ENCODE measurements at places on chromosomes 12 and 14.

GRCh38 chr12:113120670-113121370, 14.7 kb downstream of the RASAL1 start:
- no peak for DNase-seq

DNA sequence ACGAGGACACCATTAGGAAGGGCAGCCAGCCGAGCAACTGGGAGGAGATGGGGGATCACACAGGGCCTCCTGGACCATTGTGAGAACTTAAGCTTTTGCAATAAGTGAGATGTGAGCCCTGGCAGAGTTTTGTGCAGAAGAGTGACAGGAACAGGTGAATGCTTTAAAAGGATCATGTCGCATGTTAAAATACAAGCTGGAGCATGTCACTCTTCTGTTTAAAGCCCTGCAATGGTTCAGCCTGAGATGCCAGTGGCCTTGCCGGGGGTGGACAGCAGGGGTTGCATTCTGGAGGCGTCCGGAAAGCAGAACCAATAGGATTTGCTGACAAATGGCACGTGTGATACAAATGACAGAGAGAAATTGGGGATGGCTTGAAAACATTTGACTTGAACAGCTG, 137.5 kb upstream of the RFLNA start:
- no peak for DNase-seq

DNA sequence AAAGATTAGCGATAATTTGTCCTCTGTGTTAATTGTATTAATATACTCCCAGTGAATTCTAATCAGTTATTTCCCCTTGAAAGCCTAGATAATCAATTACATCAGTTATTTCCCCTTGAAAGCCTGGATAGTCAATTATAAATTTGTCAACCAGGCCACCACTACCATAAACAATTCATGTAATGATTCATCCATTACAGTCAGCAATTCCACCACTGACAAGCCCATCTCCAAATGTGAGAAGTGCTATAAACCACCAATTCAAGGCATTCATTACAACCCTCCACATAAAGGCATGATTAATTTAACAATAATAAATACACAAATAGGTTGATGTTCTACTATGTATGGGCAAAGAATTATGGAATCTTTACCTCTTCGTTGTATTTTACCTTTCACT, 40.9 kb downstream of the INTS13 start:
- no peak for DNase-seq

GRCh38 chr14:90522571-90523191, 125.9 kb downstream of the CALM1 start:
- DNase-seq, result no peak

GRCh38 chr12:108600702-108601007, 2.8 kb upstream of the TMEM119 start:
- no peak for DNase-seq

GRCh38 chr14:34691206-34691605, 23.2 kb downstream of the CFL2 start:
- no peak for DNase-seq

DNA sequence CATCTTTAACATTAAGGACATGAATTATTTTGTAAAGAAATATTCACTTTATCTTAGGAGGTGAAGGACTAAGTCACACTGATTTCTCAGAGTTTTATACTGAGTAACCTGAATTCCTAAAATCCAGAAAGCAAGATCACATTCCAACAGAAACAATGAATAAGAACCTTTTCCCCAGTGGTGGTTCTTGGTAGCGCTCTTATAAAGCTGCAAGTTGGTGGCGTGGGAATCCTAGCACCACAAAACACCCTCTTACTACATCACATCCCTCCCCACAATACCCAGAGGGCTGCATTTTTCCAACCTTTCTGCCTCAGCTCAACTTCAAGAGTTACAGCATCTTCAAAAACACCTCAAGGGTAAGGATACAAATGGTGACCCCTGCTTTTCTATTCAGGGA, 44.0 kb upstream of the SMUG1 start:
- no peak for DNase-seq

- DNase-seq, result no peak
These were observed 42.7 kb downstream of the SYNE2 start for GRCh38 chr14:63895510-63895909.

DNA sequence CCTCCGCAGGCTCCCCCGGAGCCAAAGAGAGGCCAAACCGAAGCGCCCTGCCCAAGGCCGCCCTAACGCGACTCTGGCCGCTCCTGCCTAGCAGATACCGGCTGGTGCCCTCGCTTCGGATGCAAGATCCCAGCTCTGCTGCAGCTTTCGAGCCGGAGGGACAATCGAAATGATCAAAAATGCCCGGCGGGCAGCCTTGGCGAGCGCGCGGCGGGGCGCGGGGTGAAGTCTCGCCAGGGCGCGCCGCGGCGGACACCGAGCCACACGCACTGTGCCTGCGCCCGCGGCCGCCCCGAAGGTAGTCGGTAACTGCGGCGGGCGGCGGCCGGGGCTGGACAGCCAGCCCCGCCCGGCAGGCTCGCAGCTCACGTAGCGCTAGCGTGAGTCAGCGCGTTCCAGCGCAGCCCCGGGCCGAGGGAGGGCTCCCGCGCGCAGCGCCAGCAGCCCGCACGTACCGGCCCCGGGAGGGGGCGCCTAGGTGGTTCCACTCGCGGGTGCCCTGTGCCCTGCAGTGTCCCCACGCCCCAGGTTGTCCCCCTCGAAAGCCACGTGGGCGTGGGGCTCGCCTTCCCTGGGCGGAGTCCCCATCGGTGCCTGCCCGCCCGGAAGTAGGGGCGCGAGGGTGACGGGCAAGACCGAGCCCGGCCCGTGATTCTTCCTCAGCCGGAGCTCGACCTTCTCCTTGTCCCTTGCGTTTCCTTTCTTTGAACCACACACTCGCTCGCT, 109.2 kb upstream of the EGLN3 start:
- no peak for DNase-seq

- DNase-seq, result no peak
These were observed 268.8 kb downstream of the ADGRD1 start for GRCh38 chr12:131222329-131223139.

DNA sequence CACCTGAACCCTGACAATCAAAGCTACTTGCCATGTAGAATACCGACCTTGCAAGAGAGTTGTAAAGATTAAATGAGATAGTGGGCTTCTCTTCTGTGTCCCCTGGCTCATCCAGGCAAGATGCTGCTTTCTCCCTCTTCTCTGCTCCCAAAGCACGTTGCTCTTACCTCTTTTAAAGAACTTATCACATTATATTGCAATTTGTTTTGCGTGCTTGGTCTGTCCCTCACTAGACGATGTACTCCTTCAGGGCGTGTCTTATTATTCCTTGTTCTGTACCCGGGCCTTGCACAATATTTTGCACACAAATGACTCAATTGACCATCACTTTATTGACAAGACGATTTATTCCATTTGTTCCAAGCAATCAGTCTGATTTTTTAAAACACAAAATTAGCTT, 3.3 kb downstream of the DCN start:
- no peak for DNase-seq

DNA sequence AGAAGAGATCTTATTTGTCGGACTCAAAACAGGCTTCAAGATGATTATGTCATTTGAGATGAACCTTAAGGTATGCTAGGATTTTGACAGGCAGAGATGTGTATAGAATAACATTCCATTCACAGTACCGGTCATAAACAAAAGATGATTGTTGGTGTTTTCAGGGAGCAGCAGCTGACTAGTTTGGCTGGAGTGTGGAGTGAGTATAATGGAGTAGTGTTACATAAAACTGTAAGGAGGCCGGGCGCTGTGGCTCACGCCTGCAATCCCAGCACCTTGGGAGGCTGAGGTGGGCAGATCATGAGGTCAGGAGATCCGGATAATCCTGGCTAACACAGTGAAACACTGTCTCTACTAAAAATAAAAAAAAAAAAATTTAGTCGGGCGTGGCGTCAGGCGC, 23.9 kb downstream of the SERPINA10 start:
- DNase-seq, result no peak

DNA sequence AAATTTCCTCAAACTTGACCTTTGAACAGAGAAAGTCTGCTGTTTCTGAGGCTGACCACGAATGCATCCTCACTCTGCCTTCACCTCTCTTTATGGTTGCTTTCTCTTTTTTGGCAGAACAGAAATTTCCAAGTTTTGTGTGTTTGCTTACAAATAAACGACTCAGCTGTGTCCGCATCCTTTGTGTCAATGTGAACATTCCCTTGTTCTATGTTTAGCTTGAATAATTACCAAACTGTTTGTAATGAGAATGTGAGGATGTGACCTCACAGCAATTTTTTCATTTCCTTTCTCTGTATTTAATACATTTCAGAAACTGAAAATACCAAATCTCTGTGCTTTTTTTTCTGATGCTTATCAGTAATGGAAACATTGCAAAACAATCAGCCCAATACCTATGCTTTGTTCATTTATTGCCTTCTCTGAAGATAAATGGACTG, 410.9 kb downstream of the EGLN3 start:
- no peak for DNase-seq

GRCh38 chr12:116392061-116392460, 114.6 kb upstream of the MED13L start:
- DNase-seq, result no peak

GRCh38 chr14:87868920-87869319, 124.1 kb downstream of the GALC start:
- DNase-seq, result no peak

DNA sequence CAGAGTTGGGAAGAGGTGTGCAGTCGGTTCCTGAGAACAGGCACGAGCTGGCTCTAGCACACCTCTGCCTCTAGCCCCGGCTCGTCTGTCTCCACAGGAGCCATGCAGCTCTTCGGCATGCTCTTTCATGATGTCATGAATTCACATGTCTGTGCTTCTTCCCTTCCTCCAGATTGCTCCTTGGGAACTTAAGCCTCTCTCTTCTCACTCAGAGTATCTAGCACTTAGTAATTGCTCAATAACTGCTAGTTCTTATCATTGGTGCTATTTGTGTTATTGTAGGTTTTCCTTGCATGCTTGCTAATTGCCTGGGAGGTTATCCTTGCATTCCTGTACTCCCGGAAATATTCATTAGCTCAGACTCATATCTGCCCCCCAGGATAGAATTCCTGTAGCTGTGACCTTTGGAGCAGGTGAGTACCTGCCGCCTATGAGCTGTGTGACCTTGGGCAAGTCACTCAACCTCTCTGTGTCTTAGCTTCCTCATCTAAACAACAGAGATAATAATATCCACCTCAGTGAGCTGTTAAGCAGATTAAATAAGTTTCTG, 19.5 kb downstream of the FAM181A start:
- no peak for DNase-seq

GRCh38 chr12:131860472-131861260, 32.5 kb downstream of the MMP17 start:
- peak; percentile 37 for DNase-seq

DNA sequence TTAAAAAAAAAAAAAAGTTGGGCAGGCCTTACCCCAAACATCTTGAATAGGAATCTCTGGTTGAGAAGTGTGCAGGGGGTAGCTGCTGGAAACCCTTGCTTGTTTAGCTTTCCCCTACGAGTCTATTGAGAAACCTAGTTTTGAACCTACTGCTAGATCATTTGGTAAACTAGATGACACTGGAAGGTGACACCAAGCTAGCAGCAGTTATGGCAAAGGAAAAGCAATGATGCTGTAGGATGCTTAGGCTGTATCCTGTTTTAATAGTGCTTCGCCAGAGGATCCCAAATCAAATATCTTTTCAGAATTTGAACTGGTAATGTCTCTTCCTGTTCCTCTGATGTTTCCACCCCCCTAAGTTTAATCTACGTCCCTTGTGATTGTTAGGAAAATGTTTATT, 5.5 kb upstream of the PCED1B start:
- DNase-seq, result no peak

- DNase-seq, result no peak
These were observed 96.1 kb upstream of the GRIP1 start for GRCh38 chr12:66774929-66775328.

DNA sequence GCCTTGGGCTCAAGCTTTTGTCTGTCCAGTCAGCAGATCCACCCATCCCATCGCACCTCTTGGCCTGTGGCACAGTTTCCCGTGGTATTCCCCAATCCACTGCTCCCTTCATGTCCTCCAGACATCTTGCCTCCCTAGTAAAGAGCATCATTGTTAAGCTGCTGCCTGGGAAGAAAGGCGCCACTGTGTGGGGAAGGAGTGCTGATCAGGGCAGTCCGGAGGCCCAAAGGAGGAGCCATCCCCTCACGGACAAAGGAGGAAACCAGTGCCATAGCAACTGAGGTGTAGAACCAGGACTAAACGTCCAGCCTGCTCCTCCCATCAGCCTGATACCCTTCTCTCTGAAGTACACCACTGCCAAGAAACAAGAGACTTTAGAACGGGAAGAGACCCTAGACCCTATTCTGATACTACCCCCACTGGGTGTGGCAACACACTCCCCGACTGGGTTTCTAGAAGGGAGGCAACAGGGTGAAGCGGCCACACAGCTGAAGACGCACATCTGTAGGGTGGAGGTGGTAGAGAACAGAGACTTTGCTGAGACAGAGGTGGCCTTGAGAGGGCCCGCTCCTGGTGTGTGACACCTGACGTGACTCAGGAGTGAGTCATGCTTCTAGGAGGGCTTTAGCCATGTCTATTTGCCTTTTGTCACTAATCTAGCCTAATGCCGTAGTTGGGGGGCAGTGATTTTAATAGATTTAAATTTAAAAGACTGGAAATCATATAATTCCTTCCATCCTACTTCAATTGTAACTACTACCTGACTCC, 185.0 kb downstream of the DPF3 start:
- no peak for DNase-seq

DNA sequence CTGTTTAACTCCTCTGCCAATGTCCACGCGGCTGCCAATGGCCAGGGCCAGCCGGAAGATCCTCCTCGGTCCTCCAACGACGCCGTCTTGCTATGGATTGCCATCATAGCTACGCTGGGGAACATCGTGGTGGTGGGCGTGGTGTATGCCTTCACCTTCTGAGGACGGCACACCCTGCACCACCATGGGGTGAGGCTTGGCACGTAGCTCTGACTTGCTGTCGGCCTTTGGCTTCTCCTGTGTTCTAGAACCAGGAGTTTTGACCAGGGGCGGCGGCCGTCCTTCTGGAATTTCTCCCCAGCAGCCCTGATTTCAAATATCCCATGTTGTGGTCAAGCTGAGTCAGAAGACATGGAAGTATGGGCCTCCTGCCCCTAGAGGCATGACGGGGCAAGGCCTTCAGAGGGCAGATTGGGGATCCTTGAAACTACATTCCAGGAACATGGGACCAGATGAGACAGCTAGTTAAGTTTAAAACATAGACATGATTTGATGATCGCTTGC, 47.5 kb downstream of the C14orf132 start:
- no peak for DNase-seq

GRCh38 chr12:49952391-49953055, 2.0 kb downstream of the AQP2 start:
- DNase-seq, result no peak

DNA sequence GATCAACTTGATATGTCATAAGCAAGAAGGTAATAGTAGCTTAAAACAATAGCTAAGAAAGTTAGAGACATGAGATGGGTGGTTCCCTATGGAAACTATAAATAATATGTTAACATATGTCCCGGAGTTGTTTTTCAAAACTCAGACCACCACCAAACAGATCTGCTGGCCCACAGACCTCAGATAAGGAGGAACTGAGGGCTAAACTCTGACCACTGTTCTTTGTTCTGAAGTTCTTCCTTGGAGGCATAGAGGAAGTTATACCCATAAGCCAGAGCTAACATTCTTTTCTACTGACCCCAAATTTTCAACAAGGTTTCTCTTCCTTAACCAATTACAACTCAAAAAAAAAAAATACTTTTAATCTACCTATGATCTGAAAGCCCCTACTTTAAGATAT, 156.1 kb upstream of the FSCB start:
- DNase-seq, result no peak
